ENCODE measurements at places on chromosomes 6 and 20.

DNA sequence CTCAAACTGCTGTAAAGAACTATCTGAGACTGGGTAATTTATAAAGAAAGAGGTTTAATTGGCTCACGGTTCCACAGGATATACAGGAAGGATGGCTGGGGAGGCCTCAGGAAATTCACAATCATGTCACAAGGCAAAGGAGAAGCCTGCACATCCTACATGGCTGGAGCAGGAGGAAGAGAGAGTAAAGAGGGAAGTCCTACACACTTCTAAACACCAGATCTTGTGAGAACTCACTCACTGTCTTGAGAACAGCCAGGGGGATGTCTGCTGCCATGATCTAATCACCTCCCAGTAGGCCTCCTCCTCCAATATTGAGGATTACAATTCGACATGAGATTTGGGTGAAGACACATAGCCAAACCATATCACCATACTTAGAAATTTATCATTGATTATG, 1307.0 kb upstream of the GJE1 start:
- no peak for DNase-seq

DNA sequence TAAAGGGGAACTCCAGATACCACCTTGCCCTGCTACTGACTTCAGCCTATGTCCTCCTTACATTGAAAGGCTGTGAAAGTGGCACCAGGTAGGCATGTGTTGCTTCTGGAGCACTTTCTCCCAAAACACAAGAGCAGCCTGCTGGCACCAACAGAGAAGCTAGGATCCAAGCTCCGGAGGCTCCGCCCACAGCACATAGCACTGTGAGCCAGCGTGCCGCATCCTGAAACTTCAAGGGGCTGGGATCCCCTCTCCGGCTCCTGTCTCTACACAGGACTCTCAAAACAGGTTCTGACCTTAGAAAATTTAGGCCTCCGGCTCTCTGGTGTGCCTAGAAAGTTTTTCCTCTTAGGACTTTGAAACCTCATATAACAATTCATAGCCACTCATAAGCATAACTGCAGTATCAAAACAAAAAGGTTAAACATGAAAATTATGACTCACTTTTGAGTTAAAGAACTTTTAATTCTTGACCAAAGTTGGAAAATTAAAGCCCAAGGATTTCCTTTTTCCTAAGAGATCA, 41.1 kb downstream of the EZR start:
- DNase-seq: no peak

GRCh38 chr20:17520583-17520982, 10.6 kb downstream of the BFSP1 start:
- DNase-seq: no peak

- no peak for DNase-seq
Observed at GRCh38 chr6:24981386-24981760, 45.6 kb upstream of the RIPOR2 start.

DNA sequence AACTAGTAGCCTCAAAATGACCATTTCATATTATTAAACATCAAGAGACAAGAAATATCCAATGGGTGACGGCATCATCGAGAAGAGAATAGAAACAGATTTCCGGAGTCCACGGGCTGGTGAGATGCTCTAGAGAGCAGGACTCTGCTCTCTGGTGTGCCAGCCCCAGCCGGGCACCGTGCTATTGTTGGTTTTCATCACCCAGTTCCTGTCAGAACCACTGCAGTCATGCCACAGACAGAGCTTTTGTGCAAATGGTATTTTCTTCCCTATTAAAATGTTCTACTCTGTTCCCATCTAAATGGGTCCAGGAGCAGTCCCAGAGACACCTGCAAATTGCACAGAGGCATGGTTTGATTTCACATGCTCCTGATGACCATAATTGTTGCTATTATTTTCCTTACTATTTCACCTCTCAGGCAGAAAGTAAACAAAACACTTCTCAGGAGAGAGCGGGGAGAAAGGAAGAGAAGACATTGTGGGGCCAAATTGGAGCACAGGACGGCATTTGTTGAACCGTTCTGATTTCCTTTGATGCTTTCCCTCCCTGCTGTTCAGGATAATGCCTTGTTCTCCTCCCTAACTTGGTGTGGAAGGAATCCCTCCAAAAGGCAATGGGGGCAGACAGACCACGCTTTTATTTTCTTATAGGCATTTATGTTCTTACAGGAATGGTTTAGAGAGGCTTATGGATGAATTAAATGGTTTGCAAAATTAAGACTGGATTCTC, 11.4 kb upstream of the RAMACL start:
- no peak for DNase-seq

DNA sequence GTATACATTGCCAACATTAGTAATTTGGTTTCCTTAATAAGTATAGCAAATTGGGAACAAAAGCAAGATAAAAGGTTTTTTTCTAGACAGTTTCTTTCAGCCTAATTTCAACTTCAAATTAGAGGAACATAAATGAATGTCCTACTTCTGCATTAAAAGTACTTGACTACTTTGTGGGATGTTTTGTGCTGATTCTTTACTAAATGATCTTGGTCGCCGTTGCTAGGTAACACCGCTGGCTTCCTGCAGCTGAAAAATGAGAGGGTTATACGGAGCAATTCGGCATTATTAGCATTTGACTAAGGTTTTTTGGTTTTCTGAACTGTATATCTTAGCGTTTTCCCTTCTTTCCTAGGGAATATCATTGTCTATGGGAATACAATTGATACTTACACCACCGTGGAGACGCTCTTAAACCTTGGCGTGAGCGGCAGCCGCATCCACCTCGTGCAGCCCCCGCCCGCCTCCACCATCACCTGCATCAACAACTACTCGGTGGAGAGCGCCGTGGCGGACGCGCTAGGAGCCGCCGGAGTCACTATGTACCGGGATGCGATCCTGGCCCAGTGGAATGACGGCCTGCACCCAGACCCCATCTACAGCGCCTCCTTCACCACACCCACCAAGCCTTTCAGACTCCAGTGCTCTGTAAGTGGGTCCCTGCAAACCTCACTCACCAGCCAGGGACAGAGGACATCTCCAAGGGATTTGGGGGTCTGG, 90.9 kb upstream of the INSM1 start:
- no peak for DNase-seq

GRCh38 chr20:62898970-62899632, 27.2 kb downstream of the DIDO1 start:
- no peak for DNase-seq

GRCh38 chr6:26296857-26297648, 67.9 kb upstream of the BTN3A2 start:
- DNase-seq: no peak

- DNase-seq: no peak
Observed at GRCh38 chr6:35415065-35415891, 36.9 kb upstream of the FANCE start.

GRCh38 chr6:40315060-40315459, 272.1 kb downstream of the LRFN2 start:
- DNase-seq: no peak

DNA sequence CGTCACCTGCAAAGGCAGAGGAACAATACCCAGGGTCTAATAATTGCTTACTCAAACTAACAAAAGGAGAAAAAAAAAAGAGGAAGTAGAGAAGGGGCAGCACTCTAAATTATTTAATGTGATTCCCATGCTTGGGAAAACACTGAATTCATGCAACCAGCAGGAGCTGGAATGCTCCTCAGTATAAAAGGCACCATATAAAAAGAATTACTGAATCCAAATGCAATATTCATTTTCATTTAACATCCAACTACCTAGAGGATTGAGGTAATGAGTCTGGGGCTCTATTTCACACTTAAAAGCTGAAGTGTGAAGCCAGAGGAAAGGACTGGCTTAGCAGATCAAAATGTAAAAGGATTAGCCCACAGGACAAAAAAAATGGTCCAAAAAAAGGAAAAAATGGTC, 8.7 kb downstream of the B4GALT5 start:
- DNase-seq: no peak

DNA sequence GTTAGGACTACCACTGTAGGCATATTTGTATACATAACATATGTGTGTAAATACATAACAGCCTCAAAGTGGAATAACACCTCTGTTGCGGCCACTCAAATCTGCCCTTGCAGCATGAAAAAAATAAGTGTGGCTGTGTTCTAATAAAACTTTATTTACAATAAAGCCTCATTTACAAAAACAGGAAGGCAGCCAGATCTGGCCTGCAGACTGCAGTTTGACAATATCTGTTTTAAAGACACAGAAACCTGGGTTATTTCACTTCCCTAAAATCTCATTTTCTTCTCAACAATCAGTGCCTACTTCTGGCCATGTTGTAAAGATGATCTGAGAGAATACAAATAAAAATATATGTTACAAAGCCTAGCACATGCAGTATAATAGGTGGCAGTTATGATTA, 53.9 kb upstream of the SCML4 start:
- no peak for DNase-seq

DNA sequence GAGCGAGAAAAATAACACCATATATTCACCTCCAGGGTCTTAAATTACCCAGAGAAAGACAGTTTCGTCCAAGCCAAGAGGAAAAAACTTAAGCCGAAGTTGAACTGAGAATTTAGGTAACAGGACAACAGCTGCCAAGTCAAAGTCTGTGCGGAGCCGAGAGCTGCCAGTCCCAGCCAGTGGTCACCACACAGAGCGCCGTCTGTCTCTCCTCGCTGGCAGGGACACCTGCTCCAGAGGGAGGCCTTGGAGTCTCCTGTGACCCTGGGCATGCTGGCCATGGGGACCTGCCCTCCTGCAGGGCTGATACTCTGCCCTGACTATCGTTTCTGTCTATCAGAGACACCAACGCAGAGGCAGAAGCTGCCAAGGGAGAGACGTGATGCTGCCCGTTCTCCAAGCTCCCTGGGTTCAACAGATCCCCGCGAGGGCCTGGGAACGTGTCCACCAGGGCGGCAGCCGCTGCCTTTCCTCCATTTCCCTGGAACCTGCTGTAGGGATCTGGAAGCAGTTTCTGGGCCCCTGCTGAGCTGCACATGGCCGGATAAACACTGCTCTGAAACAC, 341.3 kb downstream of the SMOC2 start:
- DNase-seq: no peak

- DNase-seq: no peak
Observed at GRCh38 chr6:63441266-63441956, 121.6 kb upstream of the LGSN start.

- no peak for DNase-seq
Observed at GRCh38 chr6:140178935-140179334, 804.5 kb upstream of the CITED2 start.

DNA sequence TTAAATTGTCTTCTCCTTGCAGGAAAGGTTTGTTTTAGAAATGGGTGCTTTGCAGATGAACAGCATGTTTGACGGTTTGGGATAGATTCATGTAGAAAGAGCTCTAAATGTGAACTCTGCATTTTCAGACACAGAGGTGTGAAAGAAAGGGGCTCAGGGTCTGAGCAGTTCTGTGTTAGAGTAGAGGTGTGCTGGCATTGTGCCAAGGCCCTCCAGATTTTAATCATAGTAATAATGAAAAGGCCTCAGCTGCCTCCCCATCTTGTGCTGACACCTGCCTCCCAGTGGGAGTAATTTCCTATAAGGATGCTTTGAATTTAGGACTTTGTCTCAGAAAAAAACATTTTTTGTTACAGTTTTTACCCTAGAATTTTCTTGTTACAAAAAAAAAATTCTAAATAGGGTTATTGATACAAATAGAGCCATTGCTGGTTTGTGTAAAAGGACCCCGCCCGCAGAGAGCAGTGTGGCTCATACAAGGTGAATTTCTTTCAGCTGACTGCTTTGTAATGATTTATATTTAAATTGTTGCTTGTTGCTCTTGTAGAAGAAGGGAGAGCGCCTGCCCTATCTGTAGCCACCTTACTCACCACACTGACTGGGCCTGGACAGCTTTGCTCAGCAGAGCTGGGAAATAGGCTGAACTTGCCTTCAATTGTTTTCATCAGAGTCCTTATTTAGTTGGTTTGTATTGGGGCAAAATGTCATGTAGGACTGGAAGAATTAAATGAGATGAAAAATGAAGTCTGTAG, 294.5 kb downstream of the ZFAND3 start:
- no peak for DNase-seq

GRCh38 chr6:157505912-157506491, 125.0 kb downstream of the ZDHHC14 start:
- no peak for DNase-seq

- no peak for DNase-seq
Observed at GRCh38 chr20:63435552-63435951, 36.9 kb downstream of the KCNQ2 start.

GRCh38 chr6:54050750-54051149, 60.5 kb upstream of the MLIP start:
- no peak for DNase-seq

DNA sequence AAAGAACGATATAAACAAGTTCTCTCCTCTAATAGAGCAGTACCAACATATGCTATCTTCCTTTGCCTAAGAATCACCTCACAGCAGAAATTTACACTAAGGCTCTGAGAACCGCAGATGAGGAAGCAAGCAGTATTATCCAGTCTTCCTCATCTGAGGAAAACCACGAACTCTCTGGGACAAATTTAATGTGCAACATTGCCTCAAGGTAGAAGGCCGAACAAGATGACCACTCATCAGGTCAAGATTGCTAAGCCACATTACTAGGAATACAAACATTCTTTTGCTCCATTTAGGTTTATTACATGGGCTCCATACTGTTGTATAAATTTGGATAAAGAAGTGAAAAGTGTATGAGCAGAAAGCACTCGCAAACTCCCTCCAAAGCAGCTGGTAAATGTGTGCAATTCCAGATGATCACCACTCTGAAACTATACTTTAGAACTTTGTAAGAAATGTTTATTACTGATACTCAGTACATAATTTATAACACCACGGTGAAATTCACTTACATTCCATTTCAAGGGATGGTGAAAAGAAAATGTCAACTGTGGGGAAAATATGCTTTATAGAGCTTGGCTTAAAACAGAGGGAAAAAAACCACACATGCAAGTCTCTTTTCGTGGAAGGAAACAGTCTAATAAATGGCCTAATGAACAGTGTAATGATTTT, 398.4 kb downstream of the BTBD9 start:
- DNase-seq: no peak

GRCh38 chr6:142819603-142820337, 125.2 kb downstream of the HIVEP2 start:
- no peak for DNase-seq

- DNase-seq: no peak
Observed at GRCh38 chr6:147281895-147282565, 77.8 kb downstream of the STXBP5 start.

- DNase-seq: no peak
Observed at GRCh38 chr6:101534386-101534785, 140.9 kb downstream of the GRIK2 start.

DNA sequence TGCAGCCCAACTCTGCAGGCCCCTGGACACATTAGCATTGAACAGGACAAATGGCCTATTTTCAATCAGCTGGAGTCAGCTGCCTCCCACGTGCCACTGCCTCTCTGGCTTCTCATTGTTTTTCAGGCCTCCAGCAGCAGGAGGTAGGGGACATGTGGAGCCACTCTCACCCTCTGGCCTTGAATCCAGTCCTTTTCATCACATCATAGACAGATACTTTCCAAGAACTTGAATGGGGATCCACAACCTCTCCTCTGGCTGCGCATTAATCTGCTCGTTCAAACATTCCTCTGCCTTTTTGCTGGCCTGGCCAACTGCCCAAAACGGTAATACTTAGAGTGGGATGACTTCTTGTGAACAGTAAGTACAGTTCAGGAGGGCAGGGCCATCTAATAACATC, 592.3 kb downstream of the PKHD1 start:
- DNase-seq: no peak

Measured in stimulated activated CD4-positive, alpha-beta T cell treated with anti-CD3 and anti-CD28 coated beads, Interleukin-1b, Interleukin-23, amount 100 ng/mL, for 1 hour (primary cell).